ENCODE measurements at places on chromosomes 16 and 17.
A peak's percentile ranks its signal among the peaks of the same experiment; 100 is the strongest.

DNA sequence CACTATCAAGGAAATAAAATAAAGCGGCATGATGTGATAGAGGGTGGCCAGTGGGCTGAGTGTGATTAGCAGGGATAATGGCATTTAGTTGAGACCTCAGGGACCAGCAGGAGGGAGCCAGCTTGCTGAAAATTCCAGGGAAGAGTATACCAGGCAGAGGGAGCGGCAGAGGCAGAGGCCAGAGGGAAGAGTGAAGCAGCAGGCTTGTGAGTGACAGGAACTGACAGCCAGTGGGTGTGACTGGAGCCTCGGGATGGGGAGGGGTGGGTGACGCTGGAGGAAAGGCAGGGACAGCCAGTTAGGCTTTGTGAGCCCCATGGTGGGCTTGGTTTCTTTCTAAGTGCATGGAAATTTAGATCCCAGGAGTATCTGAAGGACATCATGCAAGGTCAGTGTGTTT, 209.7 kb upstream of the CACNG3 start:
- DNase-seq = no peak

- DNase-seq = no peak
Measured at GRCh38 chr17:49132699-49133364, at the start of gene B4GALNT2. Gene B4GALNT2 (plus strand): TSS chr17:49132769. CDS start chr17:49132793, 24 bp downstream.

DNA sequence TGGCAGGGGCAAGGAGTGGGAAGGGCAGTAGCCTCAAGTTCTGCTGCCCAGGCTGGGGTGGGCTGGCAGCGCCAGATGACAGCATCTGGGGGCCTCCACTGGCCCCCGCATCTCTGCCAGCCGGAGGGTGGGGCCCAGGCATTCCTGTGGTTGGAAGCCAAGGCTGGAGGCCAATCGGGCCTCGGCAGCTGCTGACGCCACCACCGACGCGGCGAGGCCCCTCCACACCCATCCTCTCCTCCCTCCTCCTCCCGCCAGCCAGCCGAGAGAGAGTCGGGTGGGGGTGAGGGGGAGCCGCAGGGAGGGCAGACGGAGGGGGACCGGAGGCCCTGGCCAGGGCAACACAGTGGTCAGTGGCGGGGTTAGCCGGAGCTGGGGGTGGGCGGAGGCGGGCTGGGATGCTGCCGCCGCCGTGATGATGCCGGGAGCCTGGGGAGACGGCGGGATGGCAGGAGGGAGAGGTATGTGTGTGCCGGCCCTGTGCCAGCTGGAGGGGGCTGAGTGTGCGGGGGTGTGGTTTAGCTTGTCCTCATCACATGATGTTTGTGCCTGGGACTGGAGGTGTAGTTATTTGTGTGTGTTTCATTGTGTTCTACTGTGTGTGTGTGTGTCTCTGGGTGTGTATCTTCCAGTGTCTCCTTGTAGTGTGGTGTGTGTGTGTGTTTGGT, 36.6 kb downstream of the ARHGAP23 start:
- DNase-seq = no peak

- no peak for DNase-seq
Measured at GRCh38 chr16:17333229-17333628, 137.5 kb downstream of the XYLT1 start.

- no peak for DNase-seq
Measured at GRCh38 chr17:80996422-80997305, 5.0 kb downstream of the CHMP6 start.

- DNase-seq = no peak
Measured at GRCh38 chr17:50326831-50327364, 19.0 kb upstream of the XYLT2 start.

- no peak for DNase-seq
Measured at GRCh38 chr16:3938471-3938842, 57.9 kb upstream of the CREBBP start.

- DNase-seq = no peak
Measured at GRCh38 chr17:56172517-56172982, 19.3 kb downstream of the ANKFN1 start.

GRCh38 chr17:60392845-60393702, 1.1 kb upstream of the USP32 start:
- peak; percentile 40 for DNase-seq

GRCh38 chr16:15521758-15522509, 87.5 kb downstream of the BMERB1 start:
- DNase-seq = no peak

DNA sequence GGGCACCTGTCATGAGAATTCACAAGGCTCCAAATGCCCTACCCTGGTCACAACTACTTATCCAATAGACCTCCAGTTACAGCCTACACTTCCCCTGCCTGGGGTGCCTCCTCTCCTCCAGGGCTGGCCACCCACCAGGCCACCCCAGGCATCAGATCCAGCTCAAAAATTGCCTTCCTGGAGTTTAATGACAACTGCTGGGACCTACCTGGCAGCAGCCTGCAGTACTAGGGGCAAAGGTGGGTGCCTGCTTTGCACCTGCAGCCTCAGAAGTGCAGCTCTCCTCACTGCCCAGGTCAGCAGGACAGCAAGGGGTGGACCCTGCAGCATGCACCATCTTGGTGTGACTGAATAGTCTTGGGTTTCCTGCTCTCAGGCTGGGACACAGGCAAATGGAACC, 3.6 kb downstream of the GP1BA start:
- DNase-seq = no peak

DNA sequence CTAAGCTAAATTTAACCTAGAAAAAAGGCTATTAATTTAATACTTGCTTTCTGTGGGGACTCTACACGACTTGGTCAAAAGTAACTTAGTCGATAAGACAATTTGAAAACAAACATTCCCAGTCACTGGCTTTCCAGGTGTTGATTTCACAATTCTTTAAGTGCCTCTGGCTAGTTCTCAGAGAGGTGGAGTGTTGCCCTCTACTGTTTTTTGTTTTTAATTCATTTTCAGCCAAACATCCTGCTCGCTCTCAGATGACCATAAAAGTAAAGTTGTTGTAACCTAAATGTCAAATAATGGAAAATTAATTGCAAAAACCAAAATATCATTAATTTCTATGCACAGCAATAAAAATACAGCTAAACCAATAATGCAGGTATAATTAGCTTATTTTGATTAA, 107.1 kb downstream of the MYO1D start:
- no peak for DNase-seq
